ENCODE measurements at places on chromosomes 1 and 21.

- no peak for DNase-seq
These were observed 126.0 kb upstream of the HMCN1 start for GRCh38 chr1:185608177-185608576.

DNA sequence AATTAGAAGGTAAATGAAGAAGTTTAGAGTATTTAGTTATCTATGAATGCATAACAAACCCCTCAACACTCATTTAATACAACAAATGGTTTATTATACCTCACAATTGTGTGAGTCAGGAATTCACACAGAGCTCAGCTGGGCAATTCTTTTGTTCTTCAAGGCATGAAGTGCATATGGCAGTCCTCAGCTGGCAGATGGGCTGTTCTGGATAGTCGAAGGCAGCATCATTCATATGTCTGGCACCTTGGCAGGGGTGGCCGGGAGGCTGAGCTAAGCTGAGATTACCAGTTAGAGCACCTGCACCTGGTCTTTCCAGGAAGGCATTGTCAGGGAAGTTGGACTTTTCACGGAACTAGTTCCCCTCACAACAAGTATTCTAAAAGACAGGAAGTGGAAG, 286.2 kb upstream of the DUSP10 start:
- no peak for DNase-seq

DNA sequence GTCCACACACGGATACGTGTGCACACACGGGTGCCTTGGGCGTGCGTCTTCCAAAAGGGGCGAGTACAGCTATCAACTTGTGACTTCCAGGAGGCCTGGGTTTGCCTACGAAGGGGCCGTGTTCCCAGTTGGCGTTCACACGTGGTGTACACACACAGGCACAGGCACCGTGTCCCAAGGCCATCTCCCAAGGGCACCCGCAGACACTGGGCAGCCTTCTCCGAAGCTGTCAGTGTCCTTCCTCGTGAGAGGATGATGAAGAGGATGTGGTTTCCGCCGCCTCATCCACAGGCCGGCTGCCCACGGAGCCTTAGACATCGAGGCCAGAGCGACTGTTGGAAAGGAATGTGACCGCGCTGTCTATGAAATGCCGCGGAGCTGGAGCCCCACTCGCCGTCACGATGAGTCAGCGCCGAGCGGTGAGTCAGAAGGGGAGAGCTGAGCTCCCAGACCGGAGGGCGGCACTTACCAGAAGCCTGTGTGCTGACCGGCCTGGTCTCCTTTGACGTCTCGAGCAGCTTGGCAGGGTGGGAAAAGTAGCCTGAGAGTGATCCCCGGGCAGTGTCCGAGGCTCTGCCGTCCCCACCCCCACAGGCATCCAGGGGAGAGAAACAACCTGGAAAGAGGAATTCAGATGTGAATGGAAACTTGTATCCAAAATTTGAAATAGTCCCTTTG, 141.4 kb upstream of the ARHGEF16 start:
- DNase-seq, result no peak

GRCh38 chr1:242006976-242007375, 8.1 kb upstream of the MAP1LC3C start:
- no peak for DNase-seq

- DNase-seq, result no peak
These were observed 46.8 kb downstream of the PTPRU start for GRCh38 chr1:29282924-29283803.

GRCh38 chr1:998745-998994, 1.2 kb downstream of the HES4 start:
- DNase-seq, result no peak

DNA sequence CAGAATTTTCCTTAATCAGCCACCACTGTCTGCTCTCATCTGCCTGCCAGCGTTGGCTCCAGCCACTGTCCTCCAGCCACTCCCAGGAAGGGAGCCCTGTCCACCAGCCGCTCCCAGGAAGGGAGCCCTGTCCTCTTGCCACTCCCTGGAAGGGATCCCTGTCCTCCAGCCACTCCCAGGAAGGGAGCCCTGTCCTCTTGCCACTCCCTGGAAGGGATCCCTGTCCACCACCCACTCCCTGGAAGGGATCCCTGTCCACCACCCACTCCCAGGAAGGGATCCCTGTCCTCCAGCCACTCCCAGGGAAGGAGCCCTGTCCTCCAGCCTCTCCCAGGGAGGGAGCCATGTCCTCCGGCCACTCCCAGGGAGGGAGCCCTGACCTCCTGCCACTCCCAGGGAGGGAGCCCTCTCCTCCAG, 726.5 kb downstream of the PTPRU start:
- no peak for DNase-seq

GRCh38 chr1:90273241-90273774, 278.4 kb downstream of the ZNF326 start:
- no peak for DNase-seq

DNA sequence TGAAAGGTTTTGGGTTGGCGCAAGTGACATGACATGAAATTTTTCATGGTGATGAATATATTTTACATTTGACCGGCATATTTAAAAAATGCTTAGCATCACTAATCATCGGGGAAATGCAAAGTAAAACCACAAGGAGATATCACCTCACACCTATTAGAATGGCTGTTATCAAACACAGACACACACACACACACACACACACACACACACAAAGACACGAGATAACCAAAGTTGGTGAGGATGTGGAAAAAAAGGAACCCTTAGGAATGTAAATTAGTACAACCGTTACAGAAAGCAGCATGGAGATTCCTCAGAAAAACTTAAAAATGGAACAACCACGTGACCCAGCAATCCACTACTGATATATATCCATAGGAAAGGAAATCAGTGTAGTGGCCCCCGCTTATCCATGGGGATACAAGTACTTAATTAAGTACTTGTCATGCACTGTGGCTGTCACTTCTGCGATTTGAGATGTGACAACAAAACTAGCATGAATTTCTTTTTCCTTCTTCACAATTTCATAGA, 15.9 kb upstream of the PRELP start:
- DNase-seq, result no peak

DNA sequence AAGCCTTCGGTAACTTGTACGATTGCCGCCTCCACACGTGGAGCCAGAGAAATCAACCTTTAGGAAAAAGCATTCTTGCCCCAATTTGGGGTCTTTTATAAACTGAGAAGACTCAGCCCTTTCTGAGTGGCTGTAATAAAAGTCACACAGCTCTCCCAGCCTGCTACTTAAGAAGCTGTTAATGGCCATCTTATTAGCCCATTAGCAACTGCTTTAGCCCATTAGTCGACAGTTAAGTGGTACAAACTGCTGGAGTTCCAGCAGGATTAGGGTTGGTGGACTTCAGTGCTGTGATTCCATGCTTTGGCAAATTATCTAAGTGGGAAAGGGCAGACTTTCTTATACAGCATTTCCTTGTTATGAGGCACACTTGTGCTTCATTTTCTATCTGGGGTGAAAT, 461.3 kb downstream of the RPS6KC1 start:
- DNase-seq, result no peak

GRCh38 chr1:17207540-17207939, 2.6 kb downstream of the PADI1 start:
- DNase-seq, result no peak

DNA sequence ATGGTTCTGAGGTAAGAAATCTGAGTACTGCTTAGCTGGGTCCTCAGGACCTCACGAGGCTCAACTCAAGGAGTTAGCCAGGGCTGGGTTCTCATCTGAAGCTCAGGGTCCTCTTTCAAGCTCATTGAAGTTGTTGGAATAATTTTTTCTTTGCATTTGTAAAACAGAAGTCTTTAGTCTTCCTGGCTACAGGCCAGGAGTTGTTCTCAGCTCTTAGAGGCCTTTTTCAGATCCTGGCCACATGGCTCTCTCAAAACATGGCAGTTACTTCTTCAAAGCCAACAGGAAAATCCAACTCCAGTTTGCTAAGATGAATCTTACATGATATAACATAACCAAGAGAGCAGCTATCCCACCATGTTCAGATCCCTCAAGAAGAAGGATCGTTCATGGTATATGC, 92.3 kb upstream of the CHODL start:
- no peak for DNase-seq

- no peak for DNase-seq
These were observed 117.7 kb downstream of the NPHP4 start for GRCh38 chr1:5874416-5875110.

- DNase-seq, result no peak
These were observed 176.8 kb upstream of the PDE4B start for GRCh38 chr1:65615859-65616258.

DNA sequence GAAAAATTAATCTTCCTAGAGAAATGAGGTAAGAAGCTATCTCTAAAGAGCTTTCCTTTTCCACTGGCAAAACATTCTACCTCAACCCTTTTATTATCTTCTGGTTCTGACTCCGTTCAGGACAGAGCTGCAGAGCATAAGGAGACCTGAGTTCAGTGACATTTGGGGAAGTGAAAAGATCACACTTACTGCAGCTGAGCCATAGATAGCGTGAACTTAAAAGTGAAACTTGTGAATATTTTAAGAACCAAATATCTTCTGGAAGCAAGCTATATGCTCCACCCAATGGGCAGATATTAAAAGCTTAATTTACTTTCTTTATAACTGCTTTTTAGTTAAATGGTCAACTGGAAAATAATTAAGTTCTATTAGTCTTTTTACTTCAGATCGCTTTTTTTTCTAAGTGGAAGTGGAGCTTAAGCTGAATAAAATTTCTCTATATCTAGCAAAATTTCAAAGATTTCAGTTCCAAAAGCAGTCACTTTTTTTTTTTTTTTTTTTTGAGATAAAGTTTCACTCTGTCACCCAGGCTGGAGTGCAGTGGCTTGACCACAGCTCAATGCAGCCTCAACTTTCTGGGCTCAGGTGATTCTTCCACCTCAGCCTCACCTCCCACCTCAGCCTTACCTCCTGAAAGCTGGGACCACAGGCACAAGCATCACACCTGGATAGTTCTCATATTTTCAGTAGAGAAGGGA, 11.9 kb downstream of the PTPN22 start:
- no peak for DNase-seq

GRCh38 chr1:11558276-11558675, 79.3 kb downstream of the DISP3 start:
- DNase-seq, result no peak

All from stimulated activated naive CD4-positive, alpha-beta T cell (primary cell).